Inflammatory macrophage (primary cell): ENCODE measurements at places on chromosomes 7 and 10.

DNA sequence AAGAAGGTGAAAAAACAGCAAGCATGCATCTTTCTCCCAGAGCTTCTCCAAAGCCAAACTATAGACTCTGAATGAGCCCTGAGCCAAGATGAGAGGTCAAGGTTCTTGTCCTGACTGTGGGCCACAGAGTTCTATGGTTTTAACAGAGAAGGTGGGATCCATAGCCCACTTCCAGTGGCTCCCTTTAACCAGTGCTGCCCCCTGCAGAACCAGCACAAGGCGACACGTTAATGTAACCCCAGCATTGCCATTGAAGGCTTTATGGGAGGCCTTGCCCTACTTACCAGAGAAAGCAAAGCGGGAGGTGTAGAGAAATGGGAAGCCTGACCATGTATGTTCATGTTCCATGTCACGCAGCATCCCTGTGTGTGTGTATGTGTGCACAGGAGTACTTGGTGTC, 243.6 kb downstream of the PRPF18 start:
- DNase-seq = no peak

DNA sequence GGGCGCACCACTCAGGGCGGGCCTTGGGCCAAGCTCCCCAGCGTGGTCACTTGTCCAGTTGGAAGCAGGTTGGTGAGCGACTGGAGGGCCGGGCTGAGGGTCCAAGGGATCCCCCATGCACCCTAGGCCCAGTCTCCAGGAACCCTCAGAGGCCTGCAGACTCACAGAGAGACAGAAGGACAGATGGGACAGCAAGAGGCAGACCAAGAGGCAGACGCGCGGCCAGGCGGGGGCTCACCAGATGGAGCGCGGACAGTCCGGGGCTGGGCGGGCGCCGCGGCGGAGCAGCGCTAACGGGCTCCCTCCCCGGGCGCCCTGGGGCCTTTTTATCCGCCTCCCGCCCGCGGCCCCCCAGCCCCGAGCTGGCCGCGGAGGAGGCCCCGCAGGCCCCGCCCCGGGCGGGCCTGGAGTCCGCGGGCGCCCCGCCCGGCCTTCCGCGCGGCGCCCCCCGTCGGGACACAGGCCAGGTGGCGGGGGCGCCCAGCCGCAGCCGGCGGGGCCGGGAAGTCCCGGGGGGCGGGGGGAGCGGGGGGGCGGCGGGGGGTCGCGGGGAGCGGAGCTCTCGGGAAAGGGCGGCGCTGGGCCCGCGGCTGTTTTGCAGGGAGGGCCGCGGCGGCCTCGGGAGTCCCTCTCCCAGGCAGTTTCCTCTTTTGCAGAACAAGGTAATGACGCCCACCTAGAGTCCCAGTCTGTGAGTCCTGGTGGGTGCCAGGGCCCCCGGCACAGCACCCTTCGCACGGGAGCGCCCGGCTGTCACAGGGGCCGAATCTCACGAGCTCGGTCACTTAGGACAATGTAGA, at the start of gene LOXL4:
LOXL4 (minus strand) TSS at position 301 of the 800 bp plus-strand sequence. CDS start 5,175 bp downstream, outside the sequence.
- peak; percentile 23 for DNase-seq

DNA sequence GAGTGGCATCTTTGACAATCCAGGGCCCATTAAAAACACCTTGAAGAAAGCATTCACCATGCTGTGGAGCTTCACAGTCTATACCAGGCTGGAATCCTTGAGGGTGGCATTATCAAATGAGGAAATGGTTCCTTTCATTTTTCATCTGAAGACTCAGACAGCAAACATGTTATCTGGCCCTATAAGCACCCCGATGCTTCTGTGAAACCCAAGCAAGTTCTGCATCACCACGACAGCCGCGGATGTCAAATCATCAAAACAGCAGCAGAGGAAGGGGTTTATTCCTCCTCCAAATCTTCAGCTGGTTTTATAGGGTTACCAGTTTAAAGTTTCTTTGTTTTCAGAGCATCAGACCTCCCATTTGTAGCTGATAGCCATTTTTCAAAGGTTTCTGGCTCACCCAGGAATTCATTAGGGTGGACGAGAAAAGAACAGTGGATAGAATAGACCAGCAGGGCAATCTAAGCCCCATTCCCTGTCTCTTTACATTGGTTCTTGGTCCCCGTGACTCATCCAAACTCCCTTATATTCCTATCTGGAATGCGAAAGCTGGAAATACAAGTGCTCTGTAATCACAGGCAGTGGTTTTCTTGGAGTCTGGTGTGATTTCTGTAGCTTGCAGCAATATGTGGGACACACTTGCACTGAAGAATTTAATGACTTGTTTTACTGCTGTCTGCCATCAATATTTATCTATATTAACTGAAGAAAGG, 217.9 kb downstream of the SKAP2 start:
- DNase-seq = no peak

GRCh38 chr7:118169146-118169545, 14.8 kb upstream of the LSM8 start:
- DNase-seq = no peak

GRCh38 chr7:34011017-34011695, 105.8 kb downstream of the BMPER start:
- DNase-seq = no peak

DNA sequence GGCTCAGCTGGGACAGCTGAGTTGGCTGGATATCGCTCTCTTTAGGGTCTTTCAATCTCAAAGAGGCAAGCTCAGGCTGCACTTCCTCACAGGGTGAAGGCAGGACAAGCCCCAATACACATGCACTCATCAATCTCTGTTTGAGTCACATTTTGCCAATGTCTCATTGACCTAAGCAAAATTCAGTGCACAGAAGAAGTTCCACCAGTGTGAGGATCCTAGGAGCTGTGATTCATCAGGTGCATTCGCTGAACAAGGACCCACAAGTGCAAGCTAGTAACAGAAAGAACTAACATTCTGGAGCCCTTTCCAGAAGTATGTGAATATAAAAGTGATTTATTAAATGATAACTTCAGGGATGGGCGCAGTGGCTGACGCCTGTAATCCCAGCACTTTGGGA, 477.2 kb downstream of the GPAM start:
- no peak for DNase-seq
